Erythroblast (primary cell): ENCODE measurements at places on chromosomes 7 and 10.

DNA sequence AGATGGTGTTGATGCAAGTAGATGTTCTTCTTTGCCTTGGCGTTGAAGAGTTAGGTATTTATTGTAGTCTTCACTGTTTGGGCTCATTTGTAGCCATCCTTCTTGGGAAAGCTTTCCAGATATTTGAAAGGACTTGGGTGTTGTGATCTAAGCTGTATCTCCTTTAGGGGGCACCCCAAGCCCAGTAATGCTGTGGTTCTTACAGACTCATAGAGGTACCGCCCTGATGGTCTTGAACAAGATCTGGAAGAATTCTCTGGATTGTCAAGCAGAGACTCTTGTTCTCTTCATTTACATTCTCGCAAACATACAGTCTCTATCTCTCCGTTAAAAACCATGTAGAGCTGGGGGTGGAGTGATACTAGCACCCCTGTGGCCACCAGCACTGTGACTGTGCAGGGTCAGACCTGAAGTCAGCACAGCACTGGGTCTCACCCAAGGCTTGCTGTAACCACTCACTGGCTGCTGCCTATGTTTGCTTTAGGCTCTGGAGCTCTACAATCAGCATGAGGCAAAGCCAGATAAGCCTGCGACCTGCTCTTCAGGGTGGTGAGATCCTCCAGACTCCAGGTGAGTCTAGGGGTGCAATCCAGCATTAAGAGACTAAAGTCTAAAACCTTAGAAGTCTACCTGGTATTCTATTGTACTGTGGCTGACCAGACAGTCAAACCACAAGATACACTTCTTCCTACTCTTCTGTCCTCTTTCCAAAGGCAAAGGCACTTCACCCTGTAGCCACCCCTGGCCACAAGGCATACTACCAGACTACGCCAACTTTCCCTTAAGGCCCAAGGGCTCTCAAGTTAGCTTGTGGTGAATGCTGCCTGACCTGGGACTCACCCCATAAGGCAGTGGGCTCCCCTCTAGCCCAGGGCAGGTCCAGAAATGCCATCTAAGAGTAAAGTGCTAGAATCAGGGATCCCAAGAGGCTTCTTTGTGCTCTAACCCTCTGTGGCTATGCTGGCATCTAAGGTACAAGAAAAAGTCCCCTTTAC is 209.7 kb upstream of the TMEM196 start:
- DNase-seq = peak; percentile 56

DNA sequence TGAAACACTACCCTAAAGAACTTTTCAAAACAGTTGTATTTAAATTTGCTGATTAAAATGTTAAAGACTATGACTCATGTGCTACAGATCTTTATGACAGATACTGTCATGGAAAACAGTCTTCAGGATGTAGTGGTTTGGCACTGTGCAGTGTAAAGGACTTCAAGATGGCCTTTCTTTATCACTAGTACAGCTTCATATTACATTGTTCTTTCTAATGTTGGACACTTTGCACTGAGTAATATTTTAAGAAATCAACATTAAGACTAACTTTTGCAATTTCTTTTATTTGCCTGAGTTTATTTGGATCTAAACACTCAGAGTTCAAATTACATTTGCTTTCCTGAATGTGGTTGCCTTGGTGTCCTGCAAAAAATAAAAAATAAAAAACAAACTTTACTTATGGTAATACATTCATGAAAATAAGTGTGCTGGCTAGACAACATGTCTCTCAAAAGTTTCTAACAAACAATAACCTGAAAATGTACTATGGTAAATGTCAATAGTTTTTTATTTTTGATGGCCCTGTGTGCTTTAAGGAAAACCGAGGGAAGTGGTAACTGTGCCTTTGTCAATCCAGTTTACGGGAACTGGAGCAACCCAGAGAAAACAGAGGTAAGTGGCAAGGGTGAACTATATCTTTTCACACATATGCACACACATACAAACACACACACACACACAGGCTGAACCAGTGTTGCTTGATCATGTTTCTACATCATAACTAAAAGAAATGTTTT is 85.9 kb upstream of the PLXDC2 start:
- no peak for DNase-seq

DNA sequence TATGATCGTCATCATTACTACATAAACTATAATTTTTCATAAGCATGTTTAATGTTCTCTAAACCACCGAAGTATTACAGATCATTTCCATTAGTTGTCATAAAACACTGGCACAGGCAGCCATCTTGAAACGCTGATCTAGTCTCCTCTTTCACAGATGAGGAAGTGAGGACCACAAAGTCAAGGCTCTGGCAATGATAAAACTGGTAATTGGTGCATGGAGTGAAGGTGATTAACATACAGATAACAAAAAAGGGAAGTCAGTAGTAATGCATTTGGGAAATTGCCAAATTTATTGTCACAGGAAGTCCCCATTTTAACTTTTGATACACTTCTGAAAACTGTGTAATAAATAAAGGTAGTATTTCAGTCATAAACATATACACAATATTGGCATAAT is 49.3 kb downstream of the FBXL13 start:
- peak; percentile 5 for DNase-seq

DNA sequence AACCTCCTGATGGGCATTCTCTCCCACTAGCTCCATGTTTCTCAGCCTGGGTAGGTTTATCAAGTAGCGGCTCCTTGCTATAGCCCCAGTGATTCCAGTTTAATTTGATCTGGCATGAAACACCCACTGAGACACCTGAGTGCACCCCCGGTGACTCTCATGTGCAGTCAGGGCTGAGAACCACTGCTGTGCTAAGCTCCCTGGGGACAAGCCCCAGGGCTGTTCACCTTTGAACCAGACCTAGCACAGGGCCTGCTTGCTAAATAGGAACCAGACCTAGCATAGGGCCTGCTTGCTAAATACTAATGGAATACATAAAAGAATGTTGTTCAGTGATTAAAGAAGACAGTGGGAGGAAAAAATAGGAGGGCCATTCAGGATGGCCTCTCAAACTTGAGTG is 167.6 kb downstream of the JAZF1 start:
- no peak for DNase-seq

- DNase-seq = no peak
Measured at GRCh38 chr10:59901470-59901869, 4.9 kb downstream of the CCDC6 start.

DNA sequence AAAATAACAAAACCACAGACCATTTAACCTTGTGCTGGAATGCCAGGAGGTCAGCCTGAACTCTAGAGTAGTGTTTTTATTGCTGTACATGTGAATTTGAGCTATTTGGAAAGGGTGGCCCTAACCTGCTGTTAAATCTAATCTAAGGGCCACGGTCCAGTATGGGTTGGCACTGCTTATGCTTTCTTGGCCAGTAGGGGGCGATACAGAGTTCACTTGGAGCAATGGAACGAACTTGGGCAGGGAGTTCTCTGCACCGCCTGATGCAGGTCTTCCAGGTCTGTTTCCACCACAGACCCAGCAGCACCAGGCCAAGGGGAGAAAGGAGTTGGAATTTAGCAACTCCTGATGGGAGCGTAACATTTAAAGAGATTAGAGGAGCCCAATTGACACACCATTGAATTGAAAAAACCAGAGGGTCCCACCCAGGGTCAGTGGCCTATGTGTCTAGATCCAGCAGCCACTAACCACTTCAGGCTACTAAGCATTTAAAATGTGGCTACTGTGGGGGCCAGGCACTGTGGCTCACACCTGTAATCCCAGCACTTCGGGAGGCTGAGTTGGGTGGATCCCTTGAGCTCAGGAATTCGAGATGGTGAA is 75.7 kb upstream of the EFCAB10 start:
- DNase-seq = peak; percentile 63

DNA sequence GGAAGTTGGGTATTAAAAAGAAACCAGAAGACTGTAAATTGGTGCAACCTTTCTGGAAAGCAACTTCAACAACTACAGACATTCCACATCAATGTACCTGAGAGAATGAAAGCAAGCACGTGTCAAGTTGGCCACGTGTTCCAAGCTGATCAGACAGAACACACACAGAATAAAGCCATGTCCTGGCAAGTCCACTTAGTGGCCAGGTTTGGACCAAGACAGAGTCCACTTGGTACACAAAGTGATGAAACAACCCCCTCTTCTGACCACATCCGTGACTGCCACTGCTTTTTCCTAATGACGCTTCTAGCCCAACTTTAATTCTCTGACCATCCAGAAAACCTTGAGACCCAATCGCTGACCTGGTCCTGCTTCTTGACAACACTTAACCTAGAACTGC is 109.4 kb downstream of the ABLIM1 start:
- no peak for DNase-seq

DNA sequence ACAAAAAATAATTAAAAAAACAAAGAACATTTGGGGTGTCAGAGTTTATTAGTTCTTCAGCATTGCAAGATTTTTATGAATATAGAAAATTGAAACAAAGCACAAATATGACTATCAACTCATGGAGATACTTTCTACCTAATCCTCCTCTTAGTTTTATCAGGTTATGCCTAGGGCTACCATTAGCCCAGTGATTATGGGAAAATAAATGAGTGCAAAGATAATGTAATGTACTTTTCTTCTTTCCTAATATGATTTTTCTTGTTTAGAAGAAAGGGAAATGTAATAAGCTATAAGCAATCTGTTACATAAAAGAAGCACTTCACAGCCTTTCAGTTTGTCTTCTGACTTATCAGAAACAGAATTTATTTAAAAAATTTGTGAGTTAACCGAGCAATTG is 676.8 kb downstream of the SORCS1 start:
- no peak for DNase-seq

- DNase-seq = peak; percentile 15
Measured at GRCh38 chr7:157405914-157406810, 69.4 kb downstream of the DNAJB6 start.

GRCh38 chr10:73588656-73589055 is 2.5 kb downstream of the USP54 start:
- no peak for DNase-seq

- no peak for DNase-seq
Measured at GRCh38 chr7:155795951-155796350, 16.3 kb downstream of the SHH start.

GRCh38 chr10:110978204-110978603 is 58.8 kb downstream of the SHOC2 start:
- DNase-seq = no peak

DNA sequence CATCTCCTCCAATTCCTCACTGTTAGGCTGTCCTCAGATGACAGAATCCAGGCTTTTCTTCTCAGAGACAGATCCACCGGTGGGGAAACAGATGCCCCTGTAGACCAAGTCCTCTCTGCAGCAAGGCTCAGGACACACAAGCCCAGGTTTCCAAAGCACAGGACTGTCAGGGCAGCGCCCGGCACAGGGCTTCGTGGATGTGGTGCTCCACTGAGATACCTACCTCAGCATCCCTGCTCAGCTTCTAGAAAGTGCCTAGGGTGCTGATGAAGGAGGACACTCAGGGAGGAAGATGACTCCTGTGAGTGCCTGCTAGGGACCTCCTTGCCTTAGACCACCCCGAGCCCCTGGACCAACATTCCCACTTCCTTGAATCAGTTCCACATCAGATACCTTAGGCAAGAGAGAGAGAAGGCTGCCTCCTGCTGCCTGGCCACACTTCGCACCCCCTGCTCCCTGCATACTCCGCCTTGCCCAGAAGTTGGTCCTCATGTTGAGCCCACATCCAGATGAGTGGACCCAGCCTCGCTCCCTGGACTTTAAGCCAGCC is 8.9 kb upstream of the RBP3 start:
- DNase-seq = no peak

GRCh38 chr10:125294109-125294508 is 133.7 kb upstream of the CTBP2 start:
- no peak for DNase-seq

- DNase-seq = no peak
Measured at GRCh38 chr7:1021366-1021765, 23.0 kb upstream of the GPR146 start.

DNA sequence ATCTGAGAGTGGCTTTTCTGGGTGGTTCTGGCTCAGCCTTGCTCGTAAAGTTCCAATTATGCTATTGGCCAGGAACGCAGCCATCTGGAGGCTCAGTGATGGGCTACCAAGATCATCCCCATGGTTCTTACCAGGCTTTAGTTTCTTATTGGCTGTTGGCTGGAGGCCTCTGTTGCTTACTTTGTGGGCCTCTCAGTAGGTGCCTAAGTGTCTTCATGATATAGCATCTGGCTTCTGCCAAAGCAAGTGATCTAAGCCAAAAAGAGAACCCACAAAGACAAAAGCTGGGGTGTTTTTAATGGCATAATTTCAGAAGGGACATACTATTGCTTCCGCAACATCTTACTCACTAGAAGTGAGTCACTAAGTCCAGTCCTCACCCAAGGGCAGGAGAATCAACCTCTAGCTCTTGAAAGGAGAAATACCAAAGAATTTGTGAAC is 132.0 kb upstream of the MDFIC start:
- no peak for DNase-seq

GRCh38 chr7:32561613-32562012 is 66.3 kb downstream of the AVL9 start:
- no peak for DNase-seq

GRCh38 chr7:101677391-101677790 is 48.3 kb upstream of the MYL10 start:
- DNase-seq = no peak

GRCh38 chr7:81810476-81811155 is 40.8 kb upstream of the HGF start:
- no peak for DNase-seq

DNA sequence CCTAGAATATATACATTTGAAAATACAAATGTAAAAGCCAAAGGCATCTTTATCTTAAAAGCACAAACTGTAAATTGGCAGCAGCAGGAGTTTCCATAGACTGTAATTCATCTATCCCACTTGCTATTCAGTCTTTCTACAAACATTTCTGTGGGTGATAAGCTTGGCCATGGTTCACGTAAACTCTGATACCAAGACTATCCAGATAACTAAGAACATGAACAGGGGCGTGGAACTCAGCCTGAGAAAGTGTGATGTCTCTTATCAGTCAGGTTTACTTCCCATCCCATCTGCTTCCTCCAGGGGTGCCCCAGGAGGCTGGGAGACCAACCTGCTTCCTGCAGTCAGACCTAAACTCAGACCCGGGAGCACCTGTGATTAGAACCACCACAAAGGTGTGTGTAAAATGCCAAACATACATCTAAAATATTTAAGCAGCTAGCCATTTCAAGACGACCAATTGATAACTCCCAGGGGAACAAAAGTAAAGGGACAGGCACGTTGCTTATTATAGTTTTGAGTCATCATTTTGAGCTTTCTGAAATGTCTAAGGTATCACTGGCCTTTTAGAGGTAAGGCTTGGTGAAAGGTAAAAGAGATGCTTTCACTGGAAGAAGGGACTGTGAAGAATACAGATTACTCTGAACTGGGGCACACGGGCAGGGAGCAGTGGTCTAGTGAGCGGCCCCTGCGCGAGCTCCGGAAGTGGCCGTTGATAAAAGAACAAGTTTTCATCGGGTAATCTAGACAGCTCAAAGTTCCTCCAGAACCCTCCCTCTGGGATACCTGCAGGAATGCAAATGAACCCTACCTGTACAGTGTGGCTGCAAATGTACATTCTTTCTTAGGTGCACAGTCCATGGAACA is 51.5 kb downstream of the RSU1 start:
- DNase-seq = peak; percentile 93

- DNase-seq = no peak
Measured at GRCh38 chr7:10015687-10016086, 958.0 kb upstream of the PHF14 start.

DNA sequence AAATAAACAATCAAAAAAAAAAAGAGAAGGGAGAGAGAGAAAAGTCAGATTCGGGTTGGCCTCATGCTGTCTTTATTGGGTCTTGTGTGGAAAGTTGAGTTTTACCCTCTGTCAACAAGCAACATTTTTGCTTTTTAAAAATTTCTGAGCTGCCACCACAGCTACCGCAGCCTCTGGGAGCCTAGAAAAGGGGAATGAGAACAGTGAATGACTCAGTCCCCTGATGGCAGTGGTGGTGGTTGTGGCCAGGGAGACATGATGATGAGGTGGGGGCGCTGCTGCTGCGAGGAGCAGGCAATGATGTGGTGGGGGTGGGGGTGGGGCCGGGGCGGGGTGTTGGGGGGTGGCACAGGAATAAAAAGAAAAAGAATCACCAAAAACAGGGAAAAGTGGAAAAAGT is 20.0 kb upstream of the CREB3L2 start:
- no peak for DNase-seq
